Stimulated activated CD8-positive, alpha-beta memory T cell treated with anti-CD3 and anti-CD28 coated beads, Interleukin-7, amount 100 ng/mL, for 4 hours (primary cell): ENCODE measurements at places on chromosomes 2 and 18.

DNA sequence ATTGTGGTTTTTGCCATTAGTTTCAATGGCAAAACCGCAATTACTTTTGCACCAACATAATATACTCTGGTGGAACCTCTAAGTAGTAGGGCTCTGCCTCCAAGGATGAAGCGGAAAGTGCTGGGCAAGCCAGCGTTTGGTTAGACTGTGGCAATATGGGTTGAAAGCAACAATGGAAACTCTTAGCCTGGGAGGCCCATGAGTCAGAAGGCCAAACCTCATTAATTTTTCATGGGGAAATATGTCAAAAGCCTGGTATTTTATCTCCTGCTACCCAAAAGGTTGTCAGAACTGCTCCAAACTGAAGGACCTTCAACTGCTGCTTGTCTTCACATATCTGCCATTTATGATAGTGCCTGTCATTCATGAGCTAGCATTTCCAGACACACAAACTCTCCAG lies 179.1 kb upstream of the CYP26B1 start:
- DNase-seq: no peak

DNA sequence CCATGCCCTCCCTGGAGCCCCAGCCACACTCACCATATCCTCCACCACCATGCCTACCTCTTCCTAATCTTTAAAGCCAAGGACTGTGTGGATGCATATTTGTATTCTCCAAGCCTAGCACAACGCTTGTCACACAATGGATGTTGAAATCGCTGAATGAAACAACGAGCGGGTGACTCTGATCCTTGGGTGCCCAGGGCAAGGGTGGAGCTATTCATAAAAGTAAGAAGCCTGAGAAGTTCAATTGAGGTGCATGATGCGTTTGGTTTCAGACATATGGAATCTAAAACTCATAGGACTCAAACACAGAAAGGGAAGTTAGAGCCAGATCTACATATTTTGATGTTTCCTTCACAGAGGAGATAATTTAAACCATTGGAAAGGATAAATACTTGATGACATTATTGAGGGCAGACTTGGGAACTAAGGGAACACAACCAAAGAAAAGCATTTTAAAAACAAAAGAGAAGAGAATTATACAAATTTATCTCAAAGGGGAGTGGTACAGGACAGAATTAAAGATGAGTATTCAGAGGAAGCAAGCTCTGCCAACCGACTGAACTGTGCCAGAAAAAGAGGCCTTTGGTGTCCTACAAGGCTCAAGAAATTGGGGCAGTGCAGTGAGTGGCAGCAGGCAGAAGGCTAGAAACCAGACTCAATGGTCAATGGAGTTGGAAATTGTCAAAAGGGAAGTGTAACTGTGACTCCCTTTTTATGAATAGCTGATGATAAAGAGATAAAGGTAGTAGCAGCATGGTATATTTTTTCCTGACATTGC lies 200.6 kb upstream of the NCKAP5 start:
- no peak for DNase-seq

- no peak for DNase-seq
These were observed 95.3 kb downstream of the CCDC93 start for GRCh38 chr2:117918608-117919007.

DNA sequence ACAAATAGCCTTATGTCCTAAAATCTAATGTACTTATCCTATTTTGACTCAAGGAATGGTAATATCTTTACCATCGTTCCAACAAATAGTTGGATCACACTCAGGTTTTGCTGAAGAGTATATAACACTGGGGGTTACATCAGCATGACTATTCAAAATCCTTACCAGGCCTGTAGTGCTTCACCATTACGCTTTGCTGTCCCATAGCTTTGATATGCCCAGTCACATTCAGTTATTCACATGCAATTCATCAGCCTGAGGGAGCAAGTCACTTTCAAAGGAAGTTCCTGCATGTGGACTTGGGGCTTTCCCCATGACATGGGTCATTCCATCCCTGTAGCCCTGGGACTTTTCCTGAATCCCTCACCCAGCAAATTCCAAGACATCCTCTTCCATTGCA lies 39.6 kb downstream of the FTCDNL1 start:
- no peak for DNase-seq

- no peak for DNase-seq
These were observed 29.7 kb downstream of the TAF4B start for GRCh38 chr18:26255695-26256622.

DNA sequence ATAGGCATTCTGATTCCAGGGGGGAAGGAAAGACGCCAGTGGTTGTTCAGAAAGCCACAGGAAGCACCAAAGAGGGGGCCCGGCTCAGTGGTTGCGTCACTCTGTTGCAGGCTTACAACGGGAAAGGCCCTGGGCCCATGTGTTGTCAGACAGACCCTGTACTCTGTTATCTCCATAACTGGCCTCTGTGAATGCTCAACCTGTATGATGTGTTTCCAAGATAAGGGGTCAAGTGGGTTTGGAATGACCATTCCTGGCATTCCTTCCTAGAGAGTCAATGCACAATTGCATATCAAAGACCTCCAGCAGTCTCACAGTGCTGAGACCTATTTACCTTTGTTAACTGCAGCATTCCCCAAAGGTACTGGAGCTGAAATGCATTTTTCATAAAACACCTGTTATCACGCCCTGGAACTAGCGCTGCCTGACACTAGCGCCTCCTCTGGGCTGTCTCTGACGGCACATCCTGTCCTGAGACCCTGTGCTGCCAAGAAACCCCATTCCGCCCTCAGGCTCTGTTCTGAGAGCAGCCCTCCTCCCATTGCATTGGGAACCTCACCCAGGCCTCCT lies 13.2 kb upstream of the LRRFIP1 start:
- DNase-seq: no peak

GRCh38 chr2:121565389-121566250 lies 34.9 kb downstream of the RNU4ATAC start:
- no peak for DNase-seq

DNA sequence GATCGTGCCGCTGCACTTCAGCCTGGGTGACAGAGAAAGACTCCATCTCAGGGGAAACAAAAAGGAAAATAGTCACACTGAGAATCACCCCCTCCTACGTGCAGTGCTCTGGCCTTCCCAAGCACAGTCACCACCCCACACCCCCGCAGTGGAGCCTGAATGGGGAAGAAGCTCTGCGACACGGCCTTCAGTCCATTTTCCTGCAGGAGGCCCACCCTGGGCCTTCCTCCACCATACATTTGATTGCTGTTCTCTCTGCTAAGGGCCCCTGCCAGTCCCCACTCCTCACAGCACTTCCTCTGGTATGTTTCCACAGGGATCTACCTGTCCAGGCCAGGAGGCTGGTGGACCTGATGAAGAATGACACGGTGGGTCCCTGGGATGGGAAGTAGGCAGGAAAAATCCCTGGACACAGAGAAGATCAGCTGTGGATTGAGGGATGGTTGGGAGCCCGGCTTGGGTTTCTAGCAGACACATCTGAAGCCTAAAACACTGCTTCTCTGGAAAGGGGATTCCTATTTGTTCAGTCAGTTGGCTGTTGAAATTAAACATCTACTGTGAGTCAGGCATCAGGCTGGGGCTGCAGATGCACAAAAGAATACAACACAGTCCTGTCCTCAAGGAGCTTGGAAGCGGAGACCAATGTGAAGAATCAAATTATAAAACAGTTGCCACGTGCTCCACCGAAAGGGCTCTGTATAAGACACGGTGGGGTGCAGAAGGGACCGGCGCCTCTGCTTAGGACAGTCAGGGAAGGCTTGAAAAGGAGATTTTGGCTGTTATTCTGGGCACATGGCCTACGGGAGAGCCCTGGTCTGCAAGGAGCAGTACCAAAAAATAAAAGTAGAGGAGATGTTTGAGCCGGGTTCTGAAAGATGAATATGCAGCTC lies 82.2 kb downstream of the PLB1 start:
- DNase-seq: no peak

GRCh38 chr2:9811679-9812511 lies 31.4 kb upstream of the TAF1B start:
- DNase-seq: no peak

- no peak for DNase-seq
These were observed 49.4 kb upstream of the LRRTM4 start for GRCh38 chr2:77571545-77571944.
